ENCODE measurements at places on chromosomes 13 and 19.

- peak; percentile 88 for DNase-seq
Measured at GRCh38 chr13:48818495-48819356, 157.0 kb upstream of the FNDC3A start.

- no peak for DNase-seq
Measured at GRCh38 chr13:35857769-35858168, 273.4 kb downstream of the DCLK1 start.

DNA sequence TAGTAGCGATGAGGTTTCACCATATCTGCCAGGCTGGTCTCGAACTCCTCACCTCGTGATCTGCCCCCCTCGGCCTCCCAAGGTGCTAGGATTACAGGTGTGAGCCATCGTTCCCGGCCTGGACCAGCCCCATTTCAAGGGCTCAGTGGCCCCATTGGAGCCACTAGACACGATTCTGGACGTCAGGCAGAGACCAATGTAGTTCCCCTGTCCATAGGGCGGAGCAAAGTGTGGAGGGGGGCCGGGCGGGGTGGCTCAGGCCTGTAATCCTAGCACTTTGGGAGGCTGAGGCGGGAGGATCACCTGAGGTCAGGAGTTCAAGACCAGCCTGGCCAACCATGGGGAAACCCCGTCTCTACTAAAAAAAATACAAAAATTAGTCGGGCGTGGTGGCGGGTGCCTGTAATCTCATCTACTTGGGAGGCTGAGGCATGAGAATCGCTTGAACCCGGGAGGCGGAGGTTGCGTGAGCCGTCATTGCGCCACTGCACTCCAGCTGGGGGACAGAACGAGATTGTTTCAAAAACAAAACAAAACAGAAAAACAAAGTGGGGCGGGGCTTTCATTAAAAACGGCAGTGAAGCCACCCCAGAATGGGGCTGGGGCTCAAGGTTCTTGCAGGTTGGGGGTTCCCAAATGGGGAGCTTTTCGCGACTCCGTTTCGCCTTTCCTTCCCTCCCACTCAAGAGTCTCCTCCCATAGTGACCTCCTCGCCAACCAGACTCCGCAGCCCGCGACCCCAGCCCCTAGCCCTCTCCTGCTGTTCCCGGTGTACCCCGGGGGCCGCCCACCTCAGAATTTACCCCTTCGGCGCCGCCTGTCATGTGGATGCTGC, 758 bp upstream of the TECR start:
- no peak for DNase-seq

GRCh38 chr19:11130824-11131455, 24.6 kb downstream of the SPC24 start:
- peak; percentile 23 for DNase-seq

GRCh38 chr13:36998624-36999041, 507 bp downstream of the ALG5 start:
- no peak for DNase-seq

GRCh38 chr19:23377276-23377675, 18.0 kb downstream of the ZNF91 start:
- DNase-seq, result no peak

DNA sequence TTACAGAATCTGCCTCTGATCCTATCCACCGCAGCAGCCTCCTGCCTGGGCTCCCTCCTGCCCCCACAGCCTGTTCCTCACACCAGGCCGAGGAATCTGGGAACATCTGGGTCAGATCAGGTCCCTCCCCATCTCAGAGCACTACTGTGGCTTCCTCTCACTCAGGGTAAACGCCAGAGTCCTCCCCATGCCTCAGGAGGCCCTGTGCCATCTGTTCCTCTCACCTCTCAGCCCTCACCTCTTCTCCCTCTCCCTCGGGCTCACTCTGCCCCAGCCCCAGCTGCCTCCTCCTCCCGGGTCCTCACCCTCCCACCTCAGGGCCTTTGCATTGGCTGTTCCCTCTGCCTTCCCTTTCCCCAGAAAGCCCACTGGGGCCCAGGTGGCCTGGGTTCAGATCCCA, 18.2 kb downstream of the FCGBP start:
- DNase-seq, result no peak

- DNase-seq, result no peak
Measured at GRCh38 chr19:45878043-45878794, 7.7 kb downstream of the IRF2BP1 start.

GRCh38 chr13:91955546-91956355, 557.3 kb downstream of the GPC5 start:
- no peak for DNase-seq

GRCh38 chr13:43119206-43119605, 95.8 kb downstream of the DNAJC15 start:
- DNase-seq, result no peak

DNA sequence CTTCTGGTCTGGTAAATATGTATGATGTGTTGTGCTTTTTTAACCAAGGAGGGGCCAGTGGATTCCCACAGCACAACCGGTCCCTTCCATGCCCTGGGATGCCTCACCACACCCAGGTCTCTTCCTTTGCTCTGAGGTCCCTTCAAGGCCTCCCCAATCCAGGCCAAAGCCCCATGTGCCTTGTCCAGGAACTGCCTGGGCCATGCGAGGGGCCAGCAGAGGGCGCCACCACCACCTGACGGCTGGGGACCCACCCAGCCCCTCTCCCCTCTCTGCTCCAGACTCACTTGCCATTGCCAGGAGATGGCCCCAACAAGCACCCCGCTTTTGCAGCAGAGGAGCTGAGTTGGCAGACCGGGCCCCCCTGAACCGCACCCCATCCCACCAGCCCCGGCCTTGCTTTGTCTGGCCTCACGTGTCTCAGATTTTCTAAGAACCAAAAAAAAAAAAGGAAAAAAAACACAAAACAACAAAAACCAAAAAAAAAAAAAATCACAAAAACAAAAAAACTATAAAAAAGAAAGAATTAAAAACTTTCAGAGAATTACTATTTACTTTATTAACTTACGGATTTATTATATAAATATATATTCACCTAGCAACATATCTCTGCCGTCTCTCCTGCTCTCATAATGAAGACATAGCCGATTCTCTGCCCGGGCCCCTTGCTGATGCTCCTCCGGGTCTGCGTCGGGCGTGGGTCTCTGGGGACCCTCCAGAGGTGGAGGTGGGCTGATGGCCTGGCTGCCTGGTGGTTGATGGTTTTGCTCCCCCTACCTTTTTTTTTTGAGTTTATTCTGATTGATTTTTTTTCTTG, 14.4 kb downstream of the CAPN12 start:
- DNase-seq, result no peak

DNA sequence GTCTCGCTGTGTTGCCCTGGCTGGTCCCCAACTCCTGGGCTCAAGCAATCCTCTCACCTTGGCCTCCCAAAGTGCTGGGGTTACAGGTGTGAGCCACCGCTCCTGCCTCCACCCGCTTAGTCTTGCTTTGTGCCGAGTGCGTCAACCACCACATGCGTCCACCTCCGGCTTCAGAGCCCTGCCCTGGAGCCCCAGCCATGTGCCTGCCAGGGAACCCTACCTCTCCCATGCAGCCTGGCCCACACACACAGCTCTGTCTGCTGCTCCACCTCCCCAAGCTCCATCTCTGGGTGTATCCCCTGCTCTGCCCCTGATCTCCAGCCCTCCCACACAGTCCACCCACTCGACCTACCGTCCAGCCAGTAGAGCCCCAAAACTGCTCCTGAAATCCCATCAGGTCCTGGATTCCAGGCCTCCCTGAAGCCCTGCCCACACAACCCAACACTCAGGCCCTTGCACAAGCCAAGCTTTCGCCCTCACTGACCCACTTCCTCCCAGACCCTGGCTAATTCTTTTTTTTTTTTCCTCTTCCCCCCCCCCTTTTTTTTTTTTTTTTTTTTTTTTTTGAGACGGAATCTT, 9.6 kb downstream of the CYP2F1 start:
- no peak for DNase-seq

GRCh38 chr13:108036411-108036932, 178.9 kb downstream of the LIG4 start:
- DNase-seq, result no peak

DNA sequence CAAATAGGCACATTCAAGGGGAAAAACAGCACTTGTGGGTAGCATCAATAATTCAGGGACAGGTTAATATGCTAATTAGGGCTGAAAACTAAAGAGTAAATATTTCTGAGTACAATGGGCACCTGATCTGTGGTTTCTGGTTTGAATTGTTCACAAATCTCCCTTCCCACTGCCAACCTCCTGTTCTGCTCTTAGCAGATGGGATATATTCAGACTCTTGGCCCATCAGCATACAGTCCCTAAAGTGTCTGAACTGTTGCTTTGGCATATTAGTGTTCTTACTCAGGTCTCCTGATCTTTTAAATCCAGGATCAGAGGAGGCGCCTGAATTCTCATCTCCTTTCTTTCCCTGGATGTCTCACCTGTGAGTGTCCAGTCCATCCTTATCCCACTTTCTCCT, 8.2 kb upstream of the LRCH1 start:
- no peak for DNase-seq

GRCh38 chr13:76286178-76286577, 600.0 kb downstream of the KCTD12 start:
- no peak for DNase-seq

- DNase-seq, result no peak
Measured at GRCh38 chr13:24854311-24854710, 90.3 kb downstream of the RNF17 start.

- DNase-seq, result no peak
Measured at GRCh38 chr19:19460761-19461265, 54.5 kb downstream of the TSSK6 start.

DNA sequence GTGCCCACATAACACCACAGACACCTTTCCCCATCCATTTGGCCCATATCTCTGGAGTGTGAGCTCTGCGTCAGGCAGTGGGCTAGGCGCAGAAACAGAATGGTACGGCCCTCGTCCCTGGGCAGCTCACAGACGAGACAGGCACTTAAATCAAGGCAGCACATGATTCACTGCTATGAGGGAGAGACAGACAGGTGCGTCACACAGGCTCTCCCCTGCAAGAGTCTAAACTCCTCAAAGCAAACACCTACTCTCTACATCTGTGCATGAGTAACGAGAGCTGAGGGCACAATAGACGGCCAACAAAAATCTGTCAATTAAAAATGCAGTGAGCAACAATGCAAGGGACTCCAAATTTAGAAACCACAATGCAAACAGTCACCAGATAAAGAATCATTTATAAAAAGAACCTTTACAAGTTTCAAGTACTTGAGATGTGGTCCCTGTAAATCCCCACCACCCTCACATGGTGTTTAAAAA, 348.9 kb downstream of the UQCRFS1 start:
- DNase-seq, result no peak

DNA sequence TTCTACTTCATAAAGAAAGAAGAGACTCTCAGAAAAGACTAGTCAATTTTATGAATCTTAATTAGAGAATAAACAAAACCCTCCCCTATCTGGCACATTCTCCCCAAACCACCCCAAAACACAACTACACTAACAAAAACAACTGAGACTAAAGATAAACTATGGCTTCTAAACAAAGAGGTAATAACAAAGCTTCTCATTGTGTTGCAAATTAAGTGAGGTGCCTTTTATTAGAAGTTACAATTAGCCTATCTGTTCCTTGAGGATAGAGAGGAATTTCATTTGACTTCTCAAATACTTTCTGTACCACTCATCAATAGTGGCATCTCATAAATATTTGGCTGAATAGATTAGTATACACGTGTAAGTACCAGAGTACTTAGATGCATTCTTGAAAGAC, 1196.2 kb downstream of the PCDH9 start:
- DNase-seq, result no peak

- DNase-seq, result no peak
Measured at GRCh38 chr19:54137699-54138488, at the start of gene CNOT3. Gene CNOT3 (plus strand): TSS chr19:54137762. CDS start chr19:54142979, 5,217 bp downstream.

- peak; percentile 95 for DNase-seq
Measured at GRCh38 chr13:52011632-52012511, at the start of gene ALG11. Gene ALG11 (plus strand): TSS chr13:52012398. CDS start chr13:52012419, 21 bp downstream.

- DNase-seq, result no peak
Measured at GRCh38 chr19:16615808-16616207, 12.2 kb downstream of the MED26 start.

DNA sequence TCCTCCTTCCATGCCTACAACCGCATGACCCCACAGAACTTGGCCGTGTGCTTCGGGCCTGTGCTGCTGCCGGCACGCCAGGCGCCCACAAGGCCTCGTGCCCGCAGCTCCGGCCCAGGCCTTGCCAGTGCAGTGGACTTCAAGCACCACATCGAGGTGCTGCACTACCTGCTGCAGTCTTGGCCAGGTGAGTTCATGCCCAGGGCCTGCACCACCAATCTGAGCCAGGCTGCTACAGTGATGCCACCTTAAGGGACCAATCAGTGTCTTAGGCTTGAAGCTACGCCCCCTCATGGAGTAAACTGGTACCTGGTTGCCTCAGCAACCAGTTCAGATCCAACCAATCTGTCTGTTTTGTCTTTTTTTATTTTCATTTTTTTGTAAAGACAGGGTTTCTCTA, 5.2 kb downstream of the SYDE1 start:
- DNase-seq, result no peak

GRCh38 chr13:31073859-31074718, 87.6 kb downstream of the HSPH1 start:
- DNase-seq, result no peak

DNA sequence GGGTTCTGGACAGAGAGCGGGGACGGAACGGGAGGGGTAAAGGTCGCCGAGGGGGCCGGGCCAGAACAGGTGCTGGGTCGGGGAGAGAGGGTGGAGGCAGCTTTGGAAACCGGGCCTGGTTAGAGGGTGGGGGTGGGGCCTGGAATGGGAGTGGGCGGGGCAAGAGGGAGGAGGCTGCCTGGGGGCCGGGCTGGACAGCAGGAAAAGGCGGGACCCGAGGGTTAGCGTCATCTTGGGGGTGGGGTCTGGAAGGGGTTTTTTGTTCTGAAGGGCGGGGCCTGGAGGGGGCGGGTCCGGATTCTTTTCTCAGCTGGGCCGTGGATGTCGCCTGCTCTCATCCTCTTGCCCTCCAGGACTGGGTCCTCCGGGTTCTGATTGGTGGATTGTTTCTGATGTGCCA, 4.3 kb upstream of the ZNF813 start:
- no peak for DNase-seq

DNA sequence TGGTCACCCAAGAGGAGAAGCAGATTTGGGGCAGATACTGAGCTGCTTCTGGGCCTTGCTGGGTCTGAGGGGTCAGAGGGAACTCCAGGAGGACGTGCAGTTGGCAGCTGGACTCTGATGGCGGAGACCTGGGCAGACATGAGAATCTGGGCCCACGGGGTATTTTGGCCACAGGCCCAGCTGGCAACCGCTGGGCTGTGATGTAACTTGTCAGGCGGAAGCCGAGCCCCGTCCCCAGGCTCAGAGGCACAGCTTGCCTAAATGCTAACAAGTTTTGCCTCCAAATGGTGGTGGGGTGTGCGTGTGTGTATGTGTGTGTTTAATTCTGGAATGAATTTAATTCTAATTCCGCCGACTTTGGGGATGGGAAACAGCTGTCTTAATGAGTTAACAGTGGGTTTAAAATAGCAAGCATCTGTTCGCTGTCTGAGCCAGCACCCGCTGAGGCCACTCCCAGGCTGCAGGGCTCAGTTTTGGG, 11.6 kb downstream of the ZNRF4 start:
- DNase-seq, result no peak

DNA sequence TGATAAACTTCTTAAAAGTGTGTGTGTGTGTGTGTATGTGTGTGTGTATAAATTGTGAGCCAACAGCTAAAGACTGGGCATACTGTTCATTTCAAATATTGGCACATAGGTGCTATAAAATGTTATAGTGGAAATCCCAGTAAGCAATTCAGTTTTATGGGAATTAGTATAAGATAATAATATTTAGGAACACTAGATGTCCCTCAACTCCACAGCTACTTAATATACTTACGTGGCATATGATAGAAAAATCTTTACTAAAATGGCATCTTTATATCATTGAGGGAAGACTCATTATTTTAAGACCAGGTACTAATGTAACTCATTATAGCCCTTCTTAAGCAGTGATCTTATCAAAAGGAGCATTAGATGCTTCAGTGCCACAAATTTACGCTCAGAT, 266.2 kb downstream of the MAB21L1 start:
- DNase-seq, result no peak

All from amniotic stem cell (primary cell).